ENCODE measurements at places on chromosomes 11 and 22. TPM values are rescaled to one million over a fixed set of nuclear protein-coding genes. Genes with fewer than 3 reads are reported as not detected.

The MUC5AC gene
- not detected for total RNA-seq

The CHKB gene
- 18.3 TPM for total RNA-seq

The RBMXL2 gene
- not detected for total RNA-seq

The PAMR1 gene
- total RNA-seq = 0.17 TPM

The HTR3B gene
- not detected for total RNA-seq

The OR2D2 gene
- total RNA-seq = not detected

The POU2F3 gene
- not detected for total RNA-seq

The GRM5 gene
- total RNA-seq = not detected

The PNPLA3 gene
- total RNA-seq = 1.4 TPM

The DUSP8 gene
- 0.69 TPM for total RNA-seq

The RFPL1 gene
- total RNA-seq = not detected

The KDELR3 gene
- total RNA-seq = 18.5 TPM

The APOBEC3H gene
- not detected for total RNA-seq

The SDHD gene
- total RNA-seq = 133 TPM

The OR2AG2 gene
- not detected for total RNA-seq

The OR5AK2 gene
- not detected for total RNA-seq

The TMA7B gene
- total RNA-seq = not detected

The LGR4 gene
- total RNA-seq = 59.3 TPM

The OR51T1 gene
- total RNA-seq = not detected

The FOLR2 gene
- not detected for total RNA-seq

The TNNI2 gene
- not detected for total RNA-seq

The ADAMTS8 gene
- not detected for total RNA-seq

The NCAM1 gene
- total RNA-seq = 27.7 TPM

The MRGPRG gene
- not detected for total RNA-seq

The SLC37A2 gene
- 4.2 TPM for total RNA-seq

The GPHA2 gene
- not detected for total RNA-seq

The CCDC116 gene
- 0.29 TPM for total RNA-seq

The FREY1 gene
- 0.23 TPM for total RNA-seq

The OR52I2 gene
- not detected for total RNA-seq

The ANO5 gene
- 1.3 TPM for total RNA-seq

The INS gene
- total RNA-seq = not detected

The GRAMD1B gene
- total RNA-seq = 2.3 TPM

The SAA4 gene
- not detected for total RNA-seq

The KREMEN1 gene
- 0.36 TPM for total RNA-seq

The CHRM1 gene
- total RNA-seq = not detected

Data from Daoy (cell line).